Activated CD4-positive, alpha-beta T cell treated with anti-CD3 and anti-CD28 coated beads, Interleukin-2, amount 50 U/mL, for 16 hours (primary cell): ENCODE measurements at places on chromosomes 2 and 18.

- DNase-seq = no peak
Measured at GRCh38 chr18:56632070-56633022, 6.0 kb downstream of the TXNL1 start.

GRCh38 chr2:140862181-140862580, 1268.6 kb downstream of the LRP1B start:
- DNase-seq = no peak

GRCh38 chr18:31204833-31205232, 42.2 kb upstream of the DSC1 start:
- DNase-seq = no peak

DNA sequence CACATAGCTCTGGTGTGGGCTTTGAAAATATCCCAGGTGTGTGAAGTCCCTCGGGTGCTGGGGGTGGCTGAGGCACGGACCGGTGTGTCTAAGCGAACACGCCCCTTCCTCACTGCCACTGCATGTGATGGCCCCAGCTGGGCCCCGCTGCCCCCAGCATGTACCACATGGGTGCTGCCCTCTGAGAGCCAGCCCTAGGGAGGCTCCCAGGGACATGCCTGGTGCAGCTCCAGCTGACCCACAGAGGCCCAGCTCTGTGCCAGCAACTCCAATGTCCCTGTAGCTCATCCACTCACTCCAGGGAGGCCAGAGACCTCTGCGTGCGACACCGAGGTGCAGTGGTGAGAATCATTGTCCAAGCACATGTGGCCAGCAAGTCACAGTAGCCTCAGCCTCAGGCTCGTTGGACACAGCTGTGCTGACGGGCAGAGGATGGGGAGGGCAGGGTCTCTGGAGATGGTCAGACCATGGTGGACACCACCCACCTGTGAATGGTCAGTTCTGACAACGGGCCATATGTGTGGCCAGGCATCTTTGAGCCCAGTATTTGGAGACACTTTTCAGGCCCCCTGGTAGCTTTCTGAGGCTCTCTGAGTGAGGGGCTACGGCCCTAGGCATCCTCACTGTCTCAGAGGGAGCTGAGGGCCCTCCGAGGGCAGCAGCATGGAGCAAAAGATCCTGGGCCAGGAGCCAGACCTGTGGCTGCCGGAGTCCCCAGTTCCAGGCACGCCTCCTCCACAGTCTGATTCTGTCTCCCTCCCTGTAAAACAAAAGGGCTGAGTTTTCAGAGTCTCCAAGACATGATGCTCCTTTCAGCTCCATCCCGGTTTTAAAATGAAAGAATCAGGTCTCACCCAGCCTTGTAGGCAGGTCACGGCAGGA, 220.7 kb downstream of the NDUFA10 start:
- no peak for DNase-seq

DNA sequence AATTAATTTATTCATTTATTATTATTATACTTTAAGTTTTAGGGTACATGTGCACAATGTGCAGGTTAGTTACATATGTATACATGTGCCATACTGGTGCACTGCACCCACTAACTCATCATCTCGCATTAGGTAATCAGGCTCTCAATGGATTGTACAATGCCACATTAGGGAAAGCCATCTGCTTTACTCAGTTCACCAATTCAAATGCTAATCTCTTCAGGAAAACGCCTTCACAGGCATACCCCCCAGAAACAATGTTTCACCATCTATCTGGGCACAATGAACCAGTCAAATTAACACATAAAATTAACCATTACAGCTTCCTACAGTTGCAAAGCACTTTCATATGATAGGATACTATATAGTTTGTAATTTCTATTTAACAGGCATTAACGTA, 84.8 kb upstream of the DNAJC10 start:
- DNase-seq = no peak

GRCh38 chr2:33071591-33071990, 124.8 kb downstream of the LTBP1 start:
- no peak for DNase-seq

DNA sequence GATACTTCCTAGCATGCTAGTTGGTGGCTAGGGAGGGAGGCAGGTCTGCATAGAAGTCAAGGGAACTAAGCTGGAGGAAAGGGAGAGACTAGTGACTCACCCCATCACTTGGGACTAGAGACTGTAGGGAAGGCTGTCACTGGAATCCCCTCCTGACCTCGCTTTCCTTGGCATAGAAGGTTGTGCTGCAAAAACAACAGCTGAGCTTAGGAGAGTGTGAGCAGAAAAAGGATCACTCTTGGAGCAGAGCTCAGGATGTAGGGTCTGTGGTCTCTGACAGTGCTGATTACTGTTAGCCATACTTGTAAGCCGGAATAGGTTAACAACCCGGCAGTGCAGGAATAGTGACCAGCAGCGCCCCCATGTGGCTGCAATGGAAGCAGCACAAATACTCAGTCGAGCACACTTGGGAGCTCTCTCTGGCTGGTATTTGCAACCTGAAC, 66.9 kb upstream of the SMAD2 start:
- DNase-seq = peak; percentile 24

GRCh38 chr18:8684577-8684976, 20.8 kb upstream of the MTCL1 start:
- no peak for DNase-seq

GRCh38 chr2:134206031-134206430, 47.8 kb upstream of the MGAT5 start:
- DNase-seq = no peak

- peak; percentile 7 for DNase-seq
Measured at GRCh38 chr18:2846636-2847316, at the start of gene EMILIN2. Gene EMILIN2, plus strand, starts transcription at chr18:2847006. Its CDS starts 183 bp downstream, at chr18:2847189.

DNA sequence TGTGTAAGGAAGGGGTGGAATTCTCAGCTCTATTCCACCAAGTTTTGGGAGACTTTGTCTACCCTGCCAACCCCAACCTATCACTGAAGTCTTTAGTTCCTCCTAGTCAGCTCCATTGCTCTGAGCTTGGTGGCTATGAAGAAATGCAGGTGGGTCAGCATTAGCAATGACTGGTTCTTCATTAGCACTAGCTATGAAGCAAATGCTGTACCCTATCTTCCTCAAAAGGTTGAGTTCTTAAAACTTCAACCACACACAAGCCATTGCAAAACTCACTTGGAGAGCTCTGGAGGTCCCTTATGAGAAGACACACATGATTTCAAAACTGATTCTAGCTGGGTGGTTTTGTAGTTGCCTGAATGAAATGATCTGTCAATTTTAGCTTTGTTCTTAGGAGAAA, 193.8 kb downstream of the IKZF2 start:
- peak; percentile 36 for DNase-seq

DNA sequence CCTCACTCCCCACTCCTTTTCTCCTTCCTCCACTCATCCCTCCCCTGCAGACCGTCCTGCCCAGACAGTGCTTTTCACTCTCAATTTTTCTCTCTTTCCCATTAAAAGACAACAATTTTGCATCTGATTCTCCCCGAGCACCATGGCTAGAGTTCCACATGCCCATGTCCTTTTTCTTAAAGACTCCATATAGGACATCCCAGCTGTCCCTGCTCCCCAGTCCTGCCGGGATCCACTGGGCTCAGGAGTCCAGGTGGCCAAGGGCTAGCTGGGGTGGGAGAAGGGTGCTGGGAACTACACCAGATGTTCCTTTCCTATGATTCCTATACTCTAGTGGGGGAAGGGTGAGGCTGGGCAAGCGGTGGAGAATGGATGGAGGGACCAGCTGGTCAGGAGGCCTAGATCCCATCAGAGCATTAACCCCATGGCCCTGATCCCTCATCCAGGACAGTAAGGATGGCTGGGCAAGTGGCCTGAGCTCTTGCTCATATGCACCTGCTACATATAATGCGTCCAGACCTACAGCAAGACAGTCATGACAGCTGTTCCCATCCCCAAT, 52.8 kb upstream of the RMDN2 start:
- no peak for DNase-seq

DNA sequence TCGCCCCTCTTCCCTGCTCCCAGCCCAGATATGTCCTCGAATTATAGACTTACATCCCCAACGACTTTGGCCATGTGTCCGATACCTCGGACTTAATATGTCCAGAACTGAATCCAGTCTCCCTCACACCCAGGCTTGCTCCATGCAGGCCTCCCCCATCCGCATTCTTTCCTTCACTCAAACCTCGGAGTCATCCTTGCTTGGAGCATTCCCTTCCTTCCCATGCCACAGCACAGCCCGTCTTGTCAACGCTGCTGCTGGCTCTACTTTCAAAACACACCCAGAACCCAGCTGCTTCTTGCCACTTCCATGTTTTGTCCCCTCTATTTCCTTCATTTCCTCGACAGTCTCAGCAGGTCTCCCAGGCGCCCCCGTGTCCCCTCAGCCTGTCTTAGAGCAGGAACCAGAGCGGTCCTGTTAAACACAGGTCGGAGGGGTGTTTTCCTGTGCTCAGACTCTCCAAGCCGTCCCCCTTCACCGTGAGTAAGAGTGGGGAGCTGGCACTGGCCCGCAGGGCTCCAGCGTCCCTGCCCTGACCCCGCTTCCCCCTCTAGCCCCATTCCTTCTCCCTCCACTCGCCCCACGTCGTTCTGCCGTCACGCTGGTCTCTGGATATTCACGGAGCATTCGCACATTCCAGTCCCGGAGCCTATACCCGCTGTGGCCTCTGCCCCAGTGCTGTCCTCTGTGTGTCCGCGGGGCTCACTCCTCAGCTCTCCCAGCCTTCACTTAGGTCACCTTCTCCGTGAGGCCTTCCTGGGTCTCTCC, 54.4 kb downstream of the VAPA start:
- DNase-seq = no peak

GRCh38 chr2:229417916-229418315, 146.8 kb upstream of the PID1 start:
- no peak for DNase-seq

DNA sequence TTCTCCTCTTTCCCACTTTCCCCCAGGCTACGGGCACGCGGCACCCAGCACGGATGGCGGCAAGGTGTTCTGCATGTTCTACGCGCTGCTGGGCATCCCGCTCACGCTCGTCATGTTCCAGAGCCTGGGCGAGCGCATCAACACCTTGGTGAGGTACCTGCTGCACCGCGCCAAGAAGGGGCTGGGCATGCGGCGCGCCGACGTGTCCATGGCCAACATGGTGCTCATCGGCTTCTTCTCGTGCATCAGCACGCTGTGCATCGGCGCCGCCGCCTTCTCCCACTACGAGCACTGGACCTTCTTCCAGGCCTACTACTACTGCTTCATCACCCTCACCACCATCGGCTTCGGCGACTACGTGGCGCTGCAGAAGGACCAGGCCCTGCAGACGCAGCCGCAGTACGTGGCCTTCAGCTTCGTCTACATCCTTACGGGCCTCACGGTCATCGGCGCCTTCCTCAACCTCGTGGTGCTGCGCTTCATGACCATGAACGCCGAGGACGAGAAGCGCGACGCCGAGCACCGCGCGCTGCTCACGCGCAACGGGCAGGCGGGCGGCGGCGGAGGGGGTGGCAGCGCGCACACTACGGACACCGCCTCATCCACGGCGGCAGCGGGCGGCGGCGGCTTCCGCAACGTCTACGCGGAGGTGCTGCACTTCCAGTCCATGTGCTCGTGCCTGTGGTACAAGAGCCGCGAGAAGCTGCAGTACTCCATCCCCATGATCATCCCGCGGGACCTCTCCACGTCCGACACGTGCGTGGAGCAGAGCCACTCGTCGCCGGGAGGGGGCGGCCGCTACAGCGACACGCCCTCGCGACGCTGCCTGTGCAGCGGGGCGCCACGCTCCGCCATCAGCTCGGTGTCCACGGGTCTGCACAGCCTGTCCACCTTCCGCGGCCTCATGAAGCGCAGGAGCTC, 35.4 kb downstream of the KCNK3 start:
- peak; percentile 1 for DNase-seq

DNA sequence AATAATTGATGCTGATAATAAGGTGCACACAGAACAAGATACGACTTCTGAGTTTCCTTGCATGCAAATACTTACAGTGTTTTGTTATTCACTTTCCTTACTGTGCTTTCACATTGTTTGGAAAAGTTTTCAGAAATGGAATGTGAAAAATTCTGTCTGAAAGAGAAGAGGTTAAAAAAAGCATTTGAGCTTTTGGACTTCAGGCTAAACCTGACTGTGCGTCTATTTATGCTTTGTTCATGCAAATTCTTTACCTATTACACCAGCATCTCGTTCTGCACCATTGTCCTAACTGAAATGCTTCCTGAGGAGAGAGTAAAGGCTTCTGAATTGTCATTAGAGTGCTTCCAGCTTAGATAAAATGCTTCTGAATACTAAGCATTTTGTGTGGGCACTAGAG, 61.4 kb downstream of the LHCGR start:
- no peak for DNase-seq

- DNase-seq = no peak
Measured at GRCh38 chr2:44972771-44973535, 31.5 kb downstream of the SIX3 start.

DNA sequence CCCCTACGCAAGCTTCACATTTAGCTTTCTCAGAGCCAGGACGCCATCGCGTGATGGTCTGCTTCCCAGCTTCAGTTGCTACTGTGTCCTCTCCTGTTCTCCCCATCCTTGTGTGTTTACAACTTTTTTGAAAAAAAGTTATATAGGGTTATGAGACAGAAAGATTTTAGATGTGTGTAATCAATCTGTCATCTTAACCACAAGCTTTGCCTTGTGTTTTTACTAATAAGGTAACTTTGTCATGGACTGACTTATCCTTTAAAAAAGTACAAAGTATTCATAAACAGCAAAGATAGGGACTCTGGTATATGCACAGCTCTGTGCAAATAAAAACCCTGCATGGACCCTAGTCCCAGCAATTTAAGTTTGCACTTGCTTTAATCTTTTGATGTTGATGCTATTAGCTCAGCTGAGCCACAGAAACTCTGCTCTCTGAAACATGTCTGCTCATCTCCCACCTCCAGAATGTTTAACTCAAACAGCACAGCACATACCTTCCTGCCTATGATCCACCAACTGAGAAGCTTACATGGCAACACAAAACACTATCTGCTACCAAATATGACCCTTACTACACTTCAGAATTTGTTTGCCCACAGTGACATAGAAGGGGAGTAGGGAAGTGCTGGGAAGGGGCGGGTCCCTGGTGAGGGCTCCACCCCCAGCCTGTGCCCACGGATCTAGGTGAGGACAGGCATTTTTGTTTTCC, 42.7 kb downstream of the SAP130 start:
- DNase-seq = no peak

GRCh38 chr18:37508207-37508606, 57.4 kb downstream of the CELF4 start:
- DNase-seq = no peak
